Liver (tissue), 10 donors: ENCODE measurements at places on chromosomes 5 and 9. TPM values are rescaled to one million over a fixed set of nuclear protein-coding genes. Genes with fewer than 3 reads are reported as not detected.

The FBLL1 gene
- not detected for polyA plus RNA-seq

DNA sequence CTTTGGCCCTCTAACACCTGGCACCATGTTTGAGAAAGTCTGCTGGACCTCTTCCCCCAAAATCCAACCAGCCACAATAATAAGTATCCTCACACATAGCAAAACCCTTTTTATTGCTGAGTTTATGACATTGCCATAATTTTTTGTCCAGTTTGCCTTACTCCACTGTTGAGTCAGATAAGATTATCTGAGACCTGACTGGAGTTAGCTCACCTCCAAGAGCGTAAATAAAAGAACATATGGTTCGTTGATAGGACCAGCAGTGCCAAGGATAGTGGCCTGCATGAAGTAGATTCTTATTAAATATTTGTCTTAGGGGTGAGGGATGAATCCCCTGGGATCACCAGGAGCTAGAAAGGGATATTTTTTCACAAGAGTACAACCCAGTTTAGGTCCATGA lies 510.6 kb upstream of the MPDZ start:
- no peak for DNase-seq

DNA sequence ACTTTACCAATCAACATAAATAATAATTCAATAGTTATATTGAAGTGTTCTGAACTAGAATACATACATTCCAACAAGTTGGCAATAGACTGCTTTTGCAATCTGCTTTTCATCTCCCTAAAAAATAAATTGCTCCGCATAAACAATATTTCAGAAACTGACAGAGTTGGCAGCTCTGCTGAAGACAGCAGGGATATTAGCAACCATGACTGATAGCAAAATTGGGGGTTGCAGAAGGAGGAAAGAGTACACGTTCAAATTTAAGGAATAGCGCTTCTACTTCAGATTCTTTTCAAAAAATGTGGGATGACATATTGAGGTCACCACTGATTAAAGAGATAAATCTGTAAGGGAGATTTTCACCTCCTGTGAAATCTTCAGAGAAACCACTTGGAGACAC lies 521.2 kb downstream of the DTWD2 start:
- DNase-seq = no peak

- DNase-seq = no peak
Observed at GRCh38 chr5:100772548-100772947, 130.5 kb downstream of the ST8SIA4 start.

DNA sequence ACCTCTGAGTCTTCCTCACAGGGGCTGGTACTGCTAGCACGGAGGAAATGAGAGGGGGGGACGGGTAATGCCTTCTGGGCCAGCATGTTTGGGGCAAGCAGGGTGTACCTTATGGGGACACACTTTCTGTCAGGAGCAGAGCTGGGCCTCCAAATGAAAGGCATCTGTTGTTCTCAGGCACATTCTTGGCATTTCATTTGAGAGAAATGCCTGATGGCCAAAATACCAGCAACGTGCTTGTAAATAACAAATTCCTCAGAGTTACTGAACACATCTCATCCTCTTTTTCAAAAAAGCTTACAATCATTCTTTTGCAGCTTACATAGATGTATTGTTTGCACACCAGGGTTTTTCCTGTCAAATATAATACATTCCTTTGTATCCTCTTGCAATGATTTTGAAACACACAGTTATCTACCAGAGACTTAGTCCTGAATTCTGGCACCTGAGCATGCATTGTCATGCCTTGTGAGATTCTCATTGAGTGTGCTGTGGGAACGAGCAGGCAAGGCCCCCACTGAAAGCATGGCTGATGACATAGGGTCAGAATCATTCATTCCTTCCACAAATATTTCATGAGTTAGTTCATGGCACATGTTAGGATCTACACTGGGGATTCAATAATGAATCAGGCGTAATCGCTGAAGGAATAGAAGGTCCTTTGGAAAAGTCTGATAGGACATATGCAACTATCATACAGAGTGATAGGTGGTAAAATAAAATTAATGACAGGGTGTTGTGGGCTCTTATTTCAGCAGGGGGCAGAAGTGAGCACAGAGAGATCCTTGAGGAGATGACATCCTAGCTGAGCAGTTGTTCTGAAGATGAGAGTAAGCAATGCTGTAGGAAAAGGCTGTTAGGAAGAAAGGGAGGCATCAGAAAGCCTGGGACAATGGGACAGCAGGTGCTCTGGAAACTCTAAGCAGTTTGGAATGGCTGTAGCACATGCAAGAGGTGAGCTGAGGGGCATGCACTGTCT lies 260.9 kb upstream of the TUT7 start:
- DNase-seq = no peak

DNA sequence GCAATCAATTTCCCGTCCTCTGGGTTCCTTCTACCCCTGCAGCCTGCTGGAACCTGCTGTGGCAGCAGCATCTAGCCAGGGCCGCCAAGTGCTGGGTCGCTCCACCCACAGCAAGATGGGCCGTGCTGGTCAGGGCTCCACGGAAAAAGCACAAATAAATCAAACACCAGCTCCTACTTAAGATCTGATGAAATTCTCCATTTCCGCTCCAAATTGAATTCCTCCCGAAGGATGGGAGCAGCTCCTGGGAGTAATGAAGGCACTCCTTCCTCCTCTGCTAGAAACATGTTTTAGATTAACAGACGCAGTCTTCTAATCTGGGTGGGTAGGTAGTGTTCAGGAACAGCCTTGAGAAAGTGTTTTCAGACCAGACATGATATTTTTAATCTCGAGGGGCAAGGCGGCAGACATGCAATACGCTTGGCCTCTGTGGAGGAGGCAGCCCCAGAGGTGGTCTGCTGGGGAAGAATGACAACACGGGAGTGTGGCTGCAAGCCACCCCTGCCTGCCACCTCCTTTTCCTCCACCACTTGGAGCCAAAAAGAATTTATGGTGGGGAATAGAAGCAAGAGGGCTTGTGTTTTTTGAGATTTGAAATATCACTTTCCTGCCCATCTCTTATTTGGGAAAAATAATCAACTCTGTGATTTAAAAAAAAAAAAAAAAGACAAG lies 194.1 kb downstream of the AOPEP start:
- DNase-seq = no peak

The MYMK gene
- polyA plus RNA-seq = not detected

DNA sequence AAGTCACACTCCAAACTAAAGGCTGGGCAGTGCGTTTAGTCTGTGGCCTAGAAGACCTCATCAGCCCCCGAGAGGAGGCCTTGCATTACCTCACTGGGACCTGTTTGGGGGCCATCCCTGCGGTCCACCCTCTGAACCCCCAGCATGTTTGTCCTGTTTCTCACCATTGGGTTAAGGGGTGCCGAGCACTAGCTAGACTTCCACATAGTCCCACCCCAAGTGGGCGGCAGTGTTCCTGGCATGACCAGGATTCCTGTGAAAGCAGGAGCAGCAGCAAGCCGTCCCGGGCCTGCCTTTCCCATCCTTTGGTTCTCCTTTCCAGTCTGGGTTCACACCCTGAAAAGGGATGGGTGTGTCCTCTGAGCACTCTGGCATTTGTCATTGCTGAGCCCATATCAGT lies 26.6 kb upstream of the SAP30L start:
- DNase-seq = no peak

- no peak for DNase-seq
Observed at GRCh38 chr9:117074784-117075520, 339.9 kb downstream of the ASTN2 start.

The PROB1 gene
- polyA plus RNA-seq = 0.04 TPM

The AIF1L gene
- polyA plus RNA-seq = 1.4 TPM

- no peak for DNase-seq
Observed at GRCh38 chr5:119274767-119275130, 81.1 kb upstream of the TNFAIP8 start.

The SLC6A7 gene
- polyA plus RNA-seq = not detected

DNA sequence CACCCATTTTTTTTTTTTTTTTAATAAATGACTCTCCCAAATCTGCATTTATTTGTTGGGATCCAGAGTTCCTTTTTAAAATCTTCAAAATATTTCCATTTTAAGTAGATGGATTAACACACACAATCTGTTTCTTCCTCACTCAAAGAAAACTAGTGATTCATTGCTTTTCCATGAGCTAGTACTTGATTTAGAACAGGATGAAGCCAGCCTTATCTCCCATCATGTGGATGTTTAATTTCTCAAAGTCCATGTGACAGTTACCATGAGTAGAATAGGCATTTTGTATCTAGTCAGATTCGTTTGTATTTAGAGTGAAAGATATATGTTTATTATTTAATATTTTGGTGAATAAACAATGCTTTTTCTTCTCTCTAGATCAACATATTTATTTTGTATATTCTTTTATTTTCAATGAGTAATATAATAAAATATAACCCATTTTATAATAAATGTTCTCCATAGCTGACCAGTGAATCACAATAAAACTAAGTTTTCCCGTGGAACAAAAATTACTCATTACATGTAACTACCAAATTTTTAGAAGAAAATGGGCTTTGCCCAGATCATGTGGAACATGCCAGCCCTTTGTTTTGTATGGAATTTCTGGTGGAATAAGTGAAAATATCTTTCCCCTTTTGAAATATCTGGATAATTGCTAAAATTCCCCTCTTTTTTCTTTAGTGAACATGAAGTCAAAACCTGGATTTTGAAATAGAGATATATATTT lies 54.9 kb upstream of the RPS23 start:
- DNase-seq = no peak

- no peak for DNase-seq
Observed at GRCh38 chr9:95250462-95251221, 66.9 kb downstream of the FANCC start.

DNA sequence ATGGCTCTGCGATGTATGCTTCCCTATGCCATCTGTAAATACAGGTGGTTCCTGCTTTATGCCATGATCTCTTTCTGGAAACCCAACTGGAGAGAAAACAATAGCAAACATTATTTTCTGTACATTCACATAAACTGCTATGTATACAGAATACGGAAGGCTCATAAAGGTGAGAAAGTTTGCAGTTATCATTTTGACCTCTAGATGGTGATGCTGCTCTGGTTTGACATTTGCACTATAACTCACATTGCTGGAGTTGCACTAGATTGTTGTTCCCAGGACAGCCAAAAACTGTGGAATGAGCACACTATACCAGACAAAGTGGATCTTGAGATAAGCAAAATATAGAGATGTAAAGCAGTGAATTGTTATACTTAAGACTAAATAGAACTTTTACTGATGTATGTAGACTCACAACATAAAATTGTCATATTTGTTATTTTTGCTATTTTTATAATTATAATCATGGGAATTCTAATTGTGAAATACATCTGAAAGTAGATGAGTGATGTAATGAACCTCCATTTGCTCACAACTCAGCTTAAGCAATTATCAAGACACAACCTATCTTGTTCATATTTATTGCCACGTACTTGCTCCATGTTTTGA lies 246.5 kb downstream of the PTPRD start:
- no peak for DNase-seq

DNA sequence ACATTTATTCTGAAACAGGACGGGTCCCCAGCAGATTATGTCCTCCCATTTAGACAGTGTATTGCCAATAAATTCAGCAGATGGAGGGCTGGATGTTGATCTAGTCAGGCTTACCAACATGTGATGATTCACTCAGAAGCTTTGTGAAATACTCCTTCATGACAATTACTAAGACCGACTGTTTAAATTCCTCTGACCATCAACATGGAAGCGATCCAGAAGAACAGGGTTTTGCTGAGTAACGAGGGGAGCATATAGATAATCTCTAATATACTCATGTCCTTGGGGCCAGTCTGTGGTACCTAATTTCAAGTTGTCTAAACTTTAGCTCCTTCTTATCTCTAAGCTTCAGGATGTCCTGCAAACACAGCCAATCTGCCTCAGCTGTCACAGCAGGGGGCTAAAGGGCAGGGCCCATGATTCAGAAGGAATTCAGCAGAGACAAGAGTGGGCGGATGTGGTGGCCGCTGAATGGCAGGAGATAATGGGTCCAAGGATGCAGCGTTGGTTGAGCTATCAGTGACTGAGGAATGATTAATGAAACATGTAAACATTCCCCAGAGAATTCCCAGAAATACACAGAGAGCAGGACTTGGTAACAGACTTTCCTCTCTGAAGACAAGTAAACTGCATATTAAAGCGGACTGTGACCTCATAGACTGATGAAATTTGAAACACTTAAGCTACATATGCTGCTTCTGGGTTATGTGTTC lies 109.4 kb downstream of the ANKRD55 start:
- DNase-seq = peak; percentile 79

The HOMER1 gene
- 0.33 TPM for polyA plus RNA-seq

GRCh38 chr9:133600739-133601138 lies 8.4 kb downstream of the FAM163B start:
- no peak for DNase-seq

DNA sequence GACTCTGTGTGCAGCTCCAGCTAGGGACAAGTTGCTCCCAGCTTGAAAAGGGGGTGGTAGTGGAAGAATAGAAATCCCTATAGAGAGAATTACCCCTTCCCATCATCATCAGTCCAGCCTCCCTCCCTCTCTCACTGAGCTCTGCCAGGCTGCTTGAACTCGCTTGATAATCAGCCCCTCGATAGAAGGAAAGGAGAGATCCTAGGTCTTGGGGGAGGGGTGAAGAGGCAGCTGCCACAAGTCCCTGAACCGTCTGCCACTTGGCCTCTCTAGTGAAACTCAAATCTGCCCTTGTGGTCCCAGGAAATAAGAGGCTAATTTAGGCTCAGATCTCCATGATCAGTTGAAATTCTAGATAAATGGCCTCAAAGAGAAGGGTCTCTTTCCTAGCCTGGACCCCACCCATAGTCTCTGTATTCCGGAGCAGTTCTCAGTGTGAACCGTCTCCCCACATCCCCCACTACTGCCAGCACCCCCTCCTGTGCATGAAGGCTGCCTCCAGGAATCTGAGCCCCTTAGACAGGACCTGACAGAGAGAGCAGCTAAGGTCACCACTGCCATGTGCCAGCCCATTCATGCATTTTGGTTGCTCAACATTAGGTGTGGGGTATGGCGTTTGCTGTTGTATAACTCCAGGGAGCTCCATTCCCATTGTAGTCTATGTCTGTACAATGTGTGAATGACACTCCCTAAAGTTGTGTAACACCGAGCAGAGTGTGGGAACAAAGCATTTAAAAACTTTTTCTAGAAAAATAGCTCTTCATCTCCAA lies 5.5 kb downstream of the DNAJB5 start:
- DNase-seq = no peak

- DNase-seq = no peak
Observed at GRCh38 chr5:171808951-171809350, 23.3 kb downstream of the SMIM23 start.

DNA sequence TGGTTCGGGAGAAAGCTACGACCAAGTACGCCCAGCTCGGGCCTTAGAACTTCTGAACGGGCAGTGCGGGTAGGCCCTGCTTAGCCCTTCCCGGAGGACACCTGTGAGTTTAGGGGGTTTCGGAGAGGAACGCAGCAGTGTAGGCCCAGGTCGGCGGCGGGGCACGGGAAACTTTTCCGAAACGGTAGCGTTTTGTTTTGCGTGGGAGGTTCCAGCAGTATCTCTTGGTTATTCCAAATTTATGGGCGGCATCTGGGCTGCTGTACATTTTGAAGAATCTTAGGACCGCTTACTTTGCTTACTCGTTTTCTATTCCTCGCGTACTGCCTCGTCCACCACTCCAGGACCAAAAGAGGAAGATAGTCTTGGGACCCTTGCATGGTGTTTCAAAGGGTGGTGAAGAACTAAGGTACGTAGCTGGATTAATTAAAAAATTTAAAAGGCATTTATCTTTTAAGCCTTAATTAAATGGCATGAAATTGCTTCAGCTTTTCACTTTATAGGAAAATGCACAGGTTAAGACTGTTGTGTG lies 492 bp downstream of the TENT2 start:
- DNase-seq = no peak

The KCNIP1 gene
- not detected for polyA plus RNA-seq

The ACER2 gene
- polyA plus RNA-seq = 0.47 TPM

GRCh38 chr5:16918156-16918555 lies 17.9 kb downstream of the MYO10 start:
- no peak for DNase-seq

The CDHR2 gene
- polyA plus RNA-seq = 23.8 TPM

The PCDHGA11 gene
- 0.22 TPM for polyA plus RNA-seq

The NUTM2F gene
- 0.01 TPM for polyA plus RNA-seq

The FGF18 gene
- not detected for polyA plus RNA-seq
